HTR-8/SVneo (cell line): ENCODE measurements at places on chromosomes 6 and 20.
A peak's percentile ranks its signal among the peaks of the same experiment; 100 is the strongest.

DNA sequence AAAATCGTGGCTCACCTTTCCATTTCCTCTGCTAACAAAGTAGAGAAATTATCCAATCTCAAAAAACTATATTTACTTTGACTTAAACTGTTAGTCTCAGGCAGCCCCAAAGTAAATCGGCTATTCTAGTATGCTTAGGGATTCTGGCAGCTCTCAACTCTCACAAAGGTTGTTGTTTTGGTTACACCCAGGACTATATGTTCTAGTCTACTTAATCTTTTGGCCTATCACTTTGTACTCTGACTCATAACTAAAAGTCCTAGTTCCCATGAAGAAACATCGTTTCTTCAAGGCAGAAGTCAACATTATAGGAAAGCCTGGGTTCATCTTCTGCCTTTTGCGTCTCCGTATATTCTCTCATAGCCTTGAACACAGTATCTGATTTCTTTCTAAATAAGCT lies 42.3 kb downstream of the MYLK4 start:
- no peak for DNase-seq

- no peak for DNase-seq
Observed at GRCh38 chr6:4664117-4664626, 112.0 kb upstream of the CDYL start.

- no peak for DNase-seq
Observed at GRCh38 chr6:89999154-89999553, 104.9 kb downstream of the GJA10 start.

DNA sequence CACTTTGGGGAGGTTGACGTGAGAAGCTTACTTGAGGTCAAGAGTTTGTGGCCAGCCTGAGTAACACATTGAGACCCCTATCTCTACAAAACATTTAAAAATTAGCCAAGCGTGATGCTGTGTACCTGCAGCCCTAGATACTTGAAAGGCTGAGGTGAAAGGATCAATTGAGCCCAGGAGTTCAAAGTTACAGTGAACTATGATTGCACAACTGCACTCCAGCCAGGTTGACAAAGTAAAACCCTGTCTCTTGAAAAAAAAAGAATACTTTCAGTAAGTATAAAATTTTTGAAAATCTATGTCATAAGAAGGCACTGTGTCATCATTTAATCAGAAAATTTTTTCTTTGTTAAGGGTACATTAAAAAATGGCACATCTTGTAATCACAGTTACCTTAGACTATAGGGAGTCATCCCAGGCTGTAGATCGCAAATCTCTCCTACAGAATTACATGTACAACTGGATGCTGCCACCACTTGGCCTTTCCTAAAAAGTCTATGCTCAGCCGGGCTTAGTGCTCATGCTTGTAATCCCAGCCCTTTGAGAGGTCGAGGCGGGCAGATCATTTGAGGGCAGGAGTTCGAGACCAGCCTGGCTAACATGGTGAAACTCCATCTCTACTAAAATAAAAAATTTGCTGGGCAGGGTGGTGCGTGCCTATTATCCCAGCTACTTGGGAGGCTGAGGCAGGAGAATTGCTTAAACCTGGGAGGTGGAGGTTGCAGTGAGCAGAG lies 17.0 kb upstream of the MRS2 start:
- peak; percentile 18 for DNase-seq

- DNase-seq: no peak
Observed at GRCh38 chr20:4233520-4233919, 218.2 kb upstream of the RNF24 start.

DNA sequence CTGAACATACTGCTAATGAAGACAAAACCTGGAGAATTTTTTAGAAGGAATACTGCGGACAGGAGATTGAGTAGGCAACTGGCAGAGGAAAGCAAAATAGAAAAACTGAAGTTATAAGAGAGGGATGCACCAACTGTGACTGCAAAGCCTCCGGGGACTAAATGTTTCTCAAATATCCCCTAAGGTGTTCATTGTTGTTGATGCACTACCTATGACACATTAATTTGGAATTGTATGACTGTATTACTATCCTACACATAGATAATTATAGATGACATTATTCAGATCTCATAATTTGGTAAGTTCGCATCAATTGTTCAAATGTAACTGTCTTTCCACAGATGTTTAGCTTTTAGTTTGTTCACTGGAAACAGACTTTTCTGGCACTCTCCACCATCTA lies 341.1 kb downstream of the MMUT start:
- no peak for DNase-seq

DNA sequence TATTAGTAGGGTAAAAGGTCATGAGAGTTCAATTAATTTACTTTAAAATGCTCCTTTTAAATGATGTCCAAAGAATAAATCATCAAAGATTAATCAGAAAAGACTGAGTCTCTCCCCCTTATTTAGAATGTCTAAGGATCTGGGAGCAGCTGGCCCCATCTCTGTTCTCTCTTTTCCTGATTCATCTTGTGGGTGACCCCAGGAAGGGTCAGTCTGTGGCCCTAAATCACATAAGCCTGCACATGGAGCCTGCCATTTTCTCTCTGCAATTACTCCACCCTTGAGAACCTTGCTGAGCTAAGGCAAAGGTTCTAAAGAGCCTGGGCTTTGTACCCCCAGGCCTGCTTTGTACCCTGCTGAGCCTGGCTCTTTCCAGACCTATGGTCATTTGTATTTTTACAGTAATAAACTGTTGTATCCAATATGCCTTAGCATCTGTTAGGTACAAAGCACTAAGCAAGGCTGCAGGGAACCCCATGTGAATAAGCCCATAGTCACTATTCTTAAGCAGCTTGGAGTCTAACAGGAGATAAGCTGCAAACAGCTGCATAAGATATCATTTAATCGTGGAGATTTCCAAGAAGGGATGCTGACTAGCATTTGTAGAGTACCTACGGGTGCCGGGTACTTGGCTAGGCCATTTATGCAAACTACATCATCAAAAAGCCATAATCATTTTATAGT lies 431.0 kb upstream of the MARCKS start:
- DNase-seq: no peak

DNA sequence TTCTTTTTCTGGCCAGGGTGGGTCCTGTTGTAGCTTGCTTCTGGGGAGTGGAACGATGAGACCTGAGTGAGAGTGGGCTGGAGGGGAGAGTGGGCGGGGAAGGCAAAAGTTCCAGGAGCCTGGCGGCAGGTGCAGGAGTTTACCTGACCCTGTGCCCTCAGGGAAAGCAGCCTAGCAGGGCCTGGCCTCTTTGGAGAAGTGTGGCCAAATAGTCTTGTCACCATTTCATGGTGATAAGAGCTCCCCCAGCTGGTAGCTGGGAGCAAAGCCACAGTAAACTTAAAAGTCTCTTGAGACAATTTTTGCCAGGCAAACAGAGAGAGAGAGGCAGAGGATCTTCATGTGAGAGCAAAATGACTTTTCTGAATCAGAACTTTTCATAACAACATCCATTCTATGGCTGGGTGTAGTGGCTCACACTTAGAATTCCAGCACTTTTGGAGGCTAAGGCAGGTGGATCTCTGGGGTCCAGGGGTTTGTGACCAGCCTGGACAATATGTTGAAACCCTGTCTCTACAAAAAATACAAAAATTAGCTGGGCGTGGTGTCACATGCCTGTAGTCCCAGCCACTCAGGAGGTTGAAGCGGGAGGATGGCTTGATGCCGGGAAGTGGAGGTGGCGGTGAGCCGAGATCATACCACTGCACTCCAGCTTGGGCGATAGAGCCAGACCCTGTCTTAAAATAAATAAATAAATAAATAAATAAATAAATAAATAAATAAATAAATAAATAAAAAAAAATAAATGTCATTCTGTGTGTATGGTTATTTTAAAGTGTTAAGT lies 161.8 kb upstream of the SCGN start:
- DNase-seq: peak; percentile 64

DNA sequence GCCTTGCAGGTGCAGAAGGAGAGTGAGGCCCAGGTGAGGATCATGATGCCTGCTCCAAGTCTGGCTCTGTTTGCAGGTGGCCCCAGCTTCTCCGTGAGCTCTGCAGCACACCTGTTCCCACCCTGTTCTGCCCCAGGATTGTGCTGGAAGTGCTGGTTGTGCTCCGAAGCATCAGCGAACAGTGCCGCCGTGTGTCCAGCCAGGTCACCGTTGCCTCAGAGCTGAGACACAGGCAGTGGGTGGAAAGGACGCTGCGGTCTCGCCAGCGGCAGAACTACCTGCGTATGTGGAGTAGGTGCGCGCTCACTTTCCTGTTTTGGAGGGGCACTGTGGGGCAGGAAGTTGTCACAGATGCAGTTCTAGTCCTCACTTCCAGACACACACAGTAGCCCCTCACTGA lies 25.0 kb downstream of the ERMARD start:
- no peak for DNase-seq

DNA sequence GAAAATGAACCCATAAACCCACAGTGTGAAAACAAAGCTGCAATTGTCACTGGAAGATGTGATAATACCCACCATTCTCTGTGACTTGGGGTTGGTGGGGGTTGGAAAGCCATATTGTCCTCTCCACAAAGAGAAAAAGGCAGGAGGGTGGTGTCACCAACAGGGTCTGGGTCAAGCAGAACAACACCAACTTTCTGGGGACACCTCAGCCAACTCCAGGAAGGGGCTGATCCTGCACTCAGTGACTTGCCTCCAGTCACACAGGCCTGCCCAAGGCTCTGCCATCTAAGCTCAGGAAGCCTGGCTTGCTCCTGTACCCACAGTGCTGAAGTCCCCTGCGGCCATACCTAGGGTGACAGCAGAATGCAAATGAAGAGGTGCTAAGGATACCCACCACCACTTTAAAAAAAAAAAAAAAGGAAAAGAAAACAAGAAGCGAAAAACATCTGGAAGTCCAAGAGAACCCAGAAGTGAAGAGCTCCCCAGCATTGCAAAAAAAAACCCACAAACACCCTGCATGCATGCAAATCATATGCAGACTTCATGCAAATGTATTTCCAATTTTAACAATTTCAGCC lies 110.6 kb downstream of the PREX1 start:
- DNase-seq: no peak

GRCh38 chr6:48765352-48765961 lies 654.5 kb upstream of the PTCHD4 start:
- DNase-seq: peak; percentile 53

DNA sequence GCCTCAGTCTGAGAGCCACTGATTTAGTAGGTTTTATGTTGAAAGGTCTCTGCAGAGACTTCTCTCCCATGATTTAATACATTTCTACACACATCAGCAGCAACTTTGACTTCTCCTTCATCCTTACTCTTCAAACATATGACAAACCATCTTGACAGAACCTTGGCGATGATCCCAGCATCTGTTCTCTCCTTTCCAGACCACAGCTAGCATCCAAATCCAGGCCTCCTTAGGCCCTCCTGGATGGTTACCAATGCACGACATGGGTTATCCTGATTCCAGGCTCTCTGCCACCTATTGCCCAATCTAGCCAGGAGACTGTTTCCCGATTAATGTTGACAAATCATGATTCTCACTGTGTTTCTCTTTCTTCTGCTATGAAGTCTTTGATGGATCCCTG lies 16.8 kb downstream of the LAMA4 start:
- DNase-seq: no peak

DNA sequence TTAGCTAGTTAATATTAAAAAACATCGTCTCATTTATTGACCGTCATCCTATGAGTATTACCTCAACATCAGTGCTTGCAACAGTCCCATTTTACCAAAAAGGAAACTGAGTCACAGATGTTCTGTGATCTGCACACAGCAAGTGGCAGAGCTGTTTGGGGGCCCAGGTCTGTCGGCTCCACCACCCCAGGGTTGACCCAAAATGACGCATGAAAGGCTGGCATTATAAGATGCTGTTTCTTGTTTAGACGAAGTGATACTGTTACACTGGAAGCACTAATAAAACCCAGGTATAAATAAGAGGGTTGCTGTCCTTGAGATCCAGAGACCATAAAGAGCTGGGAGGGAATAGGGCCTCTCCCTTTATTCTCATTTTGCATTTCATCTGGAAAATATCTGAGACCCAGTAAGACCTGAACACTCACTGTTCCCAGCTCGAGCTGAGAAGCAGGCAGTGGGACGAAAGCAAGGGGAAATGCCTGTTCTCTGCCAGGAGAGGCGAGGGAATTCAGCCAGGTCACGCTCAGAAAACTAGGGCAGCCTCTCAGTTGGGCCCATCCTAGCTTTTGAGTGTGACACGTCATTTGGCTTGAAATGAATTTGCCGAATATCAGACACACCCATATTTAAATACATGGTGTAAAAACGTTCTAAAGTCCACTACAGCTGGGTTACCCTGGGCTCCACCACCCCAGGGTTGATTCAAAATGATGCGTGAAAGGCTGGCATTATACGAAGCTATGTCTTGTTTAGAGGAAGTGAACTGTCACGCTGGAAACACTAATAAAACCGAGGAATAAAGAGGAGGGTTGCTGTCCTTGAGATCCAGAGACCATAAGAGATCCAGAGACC lies 1.4 kb upstream of the MICAL1 start:
- DNase-seq: no peak

DNA sequence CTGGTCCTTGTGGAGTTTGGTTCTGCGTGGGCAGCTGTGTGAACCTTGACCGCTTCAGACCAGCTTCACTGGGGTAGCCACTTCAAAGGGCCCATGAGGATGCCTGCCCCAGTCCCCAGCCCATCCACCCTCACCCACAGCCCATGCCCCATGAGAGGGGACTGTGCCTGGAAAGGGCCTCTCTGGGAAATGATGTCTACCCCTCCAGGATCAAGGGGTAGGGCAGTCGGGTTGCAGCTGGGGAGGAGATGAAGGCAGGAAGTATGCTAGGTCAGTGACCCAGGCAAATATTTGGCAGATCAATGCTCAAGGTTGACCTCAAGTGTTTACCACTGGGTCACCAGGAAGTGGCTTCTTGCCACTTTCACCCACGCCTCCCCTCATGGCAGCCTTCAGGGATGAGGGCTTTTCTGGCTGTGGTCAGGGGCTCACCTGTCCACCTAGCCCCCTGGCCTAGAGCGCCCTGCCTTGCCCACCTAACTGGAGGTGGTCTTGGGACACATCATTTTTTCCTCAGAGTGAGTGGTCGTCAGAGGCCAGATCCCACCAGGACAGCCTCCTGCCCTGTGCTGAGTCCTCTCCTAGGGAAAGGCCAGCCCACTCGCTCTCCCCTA lies 109.5 kb downstream of the SNX5 start:
- no peak for DNase-seq

DNA sequence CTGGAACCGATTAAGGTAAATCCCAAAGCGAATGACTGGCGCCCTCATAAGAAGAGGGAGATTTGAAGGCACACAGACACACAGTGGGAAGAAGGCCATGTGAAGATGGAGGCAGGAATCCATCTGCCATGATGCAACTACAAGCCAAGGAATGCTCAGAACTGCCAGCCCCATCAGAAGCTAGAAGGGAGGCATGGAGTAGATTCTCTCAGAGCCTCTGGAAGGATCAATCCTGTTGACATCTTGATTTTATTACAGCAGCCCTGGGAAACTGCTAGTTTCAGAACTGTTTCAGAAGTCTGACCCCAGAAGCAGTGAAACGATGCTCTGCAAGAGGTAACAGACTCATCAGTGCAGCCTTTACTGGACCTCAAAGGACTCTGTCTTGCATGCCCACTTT lies 103.5 kb upstream of the GPR6 start:
- DNase-seq: no peak

GRCh38 chr6:76275746-76276145 lies 203.3 kb upstream of the IMPG1 start:
- DNase-seq: no peak

DNA sequence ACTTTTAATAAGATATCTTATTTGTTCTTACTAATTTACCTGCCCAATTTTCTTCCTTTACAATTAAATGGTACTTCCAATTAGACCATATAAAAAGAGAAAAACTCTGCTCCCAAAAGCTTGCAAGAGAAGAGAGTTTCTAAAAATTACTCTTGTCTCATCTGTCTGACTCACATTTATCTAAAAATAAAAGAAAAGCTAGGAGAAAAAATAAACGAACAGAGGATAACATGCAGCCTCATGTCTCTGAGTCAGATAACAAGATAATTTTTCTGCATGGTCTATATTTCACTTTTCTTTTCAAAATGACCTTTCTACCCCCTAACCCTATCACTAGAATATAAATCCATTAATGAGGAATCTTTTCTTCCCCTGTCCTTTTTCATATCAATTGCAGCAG lies 127.2 kb upstream of the TCF21 start:
- DNase-seq: no peak
